NCI-H146 (cell line): ENCODE measurements at places on chromosomes 13 and 19.
A peak's percentile ranks its signal among the peaks of the same experiment; 100 is the strongest.

DNA sequence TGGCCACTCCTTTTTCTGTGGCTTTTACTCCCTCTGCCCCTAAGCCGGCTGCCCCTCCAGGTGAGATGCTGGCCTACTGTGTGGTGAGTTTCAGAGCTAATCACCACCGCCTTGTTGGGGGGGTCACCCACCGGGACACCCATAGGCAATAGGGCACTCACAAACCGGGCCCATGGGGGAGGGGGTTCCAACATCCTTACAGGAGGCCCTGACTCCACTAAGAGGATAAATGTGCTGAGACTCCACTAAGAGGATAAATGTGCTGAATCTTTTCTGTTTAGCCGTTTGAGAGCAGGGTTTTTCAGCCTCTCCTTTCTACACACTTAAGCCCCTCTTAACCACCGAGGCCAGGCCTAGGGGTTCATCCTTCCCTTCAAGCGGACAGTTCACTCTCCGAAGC, 73.7 kb downstream of the SLC15A1 start:
- no peak for DNase-seq

GRCh38 chr19:45711851-45712698, 18.6 kb downstream of the FBXO46 start:
- DNase-seq = no peak

DNA sequence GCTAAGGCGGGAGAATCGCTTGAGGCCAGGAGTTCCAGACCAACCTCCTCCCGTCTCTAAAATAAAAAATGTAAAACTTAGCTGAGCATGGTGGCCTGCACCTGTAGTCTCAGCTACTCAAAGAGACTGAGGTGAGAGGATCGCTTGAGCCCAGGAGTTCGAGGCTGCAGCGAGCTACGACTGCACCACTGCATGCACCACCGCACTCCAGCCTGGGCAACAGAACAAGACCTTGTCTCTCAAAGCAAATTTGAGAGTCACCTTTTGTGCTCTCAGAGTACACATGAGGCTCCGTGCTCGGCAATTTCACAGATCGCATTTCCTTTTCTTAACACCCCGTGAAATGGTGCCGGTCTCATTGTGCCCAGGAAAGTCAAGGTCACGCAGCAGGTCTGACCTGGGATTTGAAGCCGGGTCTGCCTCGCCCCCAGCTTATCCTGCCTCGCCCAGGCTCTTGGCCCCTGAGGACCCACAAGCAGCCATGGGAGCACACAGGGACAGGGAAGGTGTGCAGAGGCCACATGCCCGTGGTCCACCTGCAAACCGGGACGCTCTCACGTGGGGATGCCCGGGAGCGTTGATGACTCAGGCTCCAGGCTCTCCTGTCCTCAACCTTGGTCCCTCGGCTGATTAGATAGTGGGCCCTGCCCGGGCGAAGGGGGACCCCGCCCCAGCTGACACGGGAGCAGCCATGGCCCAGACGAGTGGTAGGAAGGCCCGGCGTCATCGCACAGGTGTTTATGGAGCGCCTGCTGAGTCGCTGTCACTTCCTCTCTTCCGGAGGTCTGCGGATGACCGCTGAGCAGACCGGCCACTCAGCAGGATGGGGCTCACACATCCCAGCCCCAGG, 1.1 kb upstream of the SMIM24 start:
- DNase-seq = no peak

GRCh38 chr13:44350775-44351504, 22.7 kb upstream of the SERP2 start:
- DNase-seq = peak; percentile 80

DNA sequence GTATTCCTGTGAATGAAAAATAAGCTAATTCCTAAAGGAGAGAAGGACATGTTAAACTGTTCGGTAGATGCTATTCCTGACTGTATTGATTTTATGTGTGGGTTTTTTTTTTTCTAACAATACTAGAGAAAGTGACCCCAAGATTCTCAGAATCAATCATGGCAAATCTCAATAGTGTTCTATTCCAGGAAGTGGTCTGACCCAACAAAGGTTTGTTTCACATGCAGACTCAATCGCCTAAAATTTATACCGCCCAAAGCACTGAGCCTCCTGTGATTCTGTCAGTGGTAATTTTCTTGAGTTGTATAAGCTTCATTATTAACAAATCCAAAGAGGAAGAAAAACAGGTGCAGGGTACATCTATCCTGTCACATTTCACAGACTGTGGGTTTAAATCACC, 293.7 kb downstream of the SUCLA2 start:
- no peak for DNase-seq

GRCh38 chr13:99658261-99658991, 157.2 kb downstream of the TM9SF2 start:
- peak; percentile 94 for DNase-seq

GRCh38 chr13:95605448-95606125, 38.9 kb downstream of the DZIP1 start:
- no peak for DNase-seq

GRCh38 chr19:45446944-45447343, 20.9 kb upstream of the FOSB start:
- no peak for DNase-seq

GRCh38 chr19:54141356-54141755, 3.8 kb downstream of the CNOT3 start:
- DNase-seq = no peak

- no peak for DNase-seq
Measured at GRCh38 chr19:42095814-42096230, 19.9 kb downstream of the ZNF574 start.

DNA sequence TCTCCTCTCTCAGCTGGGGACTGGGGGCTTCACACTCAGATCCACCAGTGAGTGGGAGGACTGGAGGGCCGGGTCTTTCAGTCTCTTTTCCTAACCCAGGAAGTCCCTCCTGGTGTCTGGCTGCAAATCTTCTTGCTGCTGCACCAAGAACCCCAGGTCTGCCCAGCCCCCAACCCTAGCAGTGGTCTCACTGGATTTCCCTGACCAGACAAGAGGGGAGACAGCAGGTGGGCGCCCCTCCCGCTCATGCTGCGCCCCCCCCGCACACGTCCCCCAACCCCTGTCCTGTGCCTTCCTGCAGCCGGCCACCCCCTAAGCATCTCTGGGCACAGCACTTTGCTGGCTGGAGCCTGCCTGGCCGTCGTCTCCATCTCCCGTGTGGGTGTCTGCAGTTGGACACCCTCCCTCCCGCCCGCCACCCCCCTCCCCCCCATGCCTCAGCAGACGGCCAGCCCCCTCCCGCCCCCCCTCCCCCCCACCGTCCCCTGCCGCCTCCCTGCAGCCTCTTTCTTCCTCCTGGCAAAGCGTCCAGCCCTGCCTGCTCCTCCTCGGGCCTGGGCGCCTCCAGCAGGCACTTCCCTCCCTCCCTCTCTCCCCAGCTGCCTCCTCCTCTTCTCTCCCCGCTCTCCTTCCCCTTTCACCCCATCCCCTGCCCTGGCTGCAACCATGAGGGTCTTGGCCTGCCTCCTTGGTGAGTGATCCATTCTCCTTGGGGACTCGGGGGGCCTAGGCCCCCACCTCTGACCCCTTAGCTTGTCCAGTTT, at the start of gene SSC5D:
SSC5D (plus strand) TSS at position 513 of the 764 bp plus-strand sequence; CDS start at position 667, 154 bp downstream.
- DNase-seq = no peak

DNA sequence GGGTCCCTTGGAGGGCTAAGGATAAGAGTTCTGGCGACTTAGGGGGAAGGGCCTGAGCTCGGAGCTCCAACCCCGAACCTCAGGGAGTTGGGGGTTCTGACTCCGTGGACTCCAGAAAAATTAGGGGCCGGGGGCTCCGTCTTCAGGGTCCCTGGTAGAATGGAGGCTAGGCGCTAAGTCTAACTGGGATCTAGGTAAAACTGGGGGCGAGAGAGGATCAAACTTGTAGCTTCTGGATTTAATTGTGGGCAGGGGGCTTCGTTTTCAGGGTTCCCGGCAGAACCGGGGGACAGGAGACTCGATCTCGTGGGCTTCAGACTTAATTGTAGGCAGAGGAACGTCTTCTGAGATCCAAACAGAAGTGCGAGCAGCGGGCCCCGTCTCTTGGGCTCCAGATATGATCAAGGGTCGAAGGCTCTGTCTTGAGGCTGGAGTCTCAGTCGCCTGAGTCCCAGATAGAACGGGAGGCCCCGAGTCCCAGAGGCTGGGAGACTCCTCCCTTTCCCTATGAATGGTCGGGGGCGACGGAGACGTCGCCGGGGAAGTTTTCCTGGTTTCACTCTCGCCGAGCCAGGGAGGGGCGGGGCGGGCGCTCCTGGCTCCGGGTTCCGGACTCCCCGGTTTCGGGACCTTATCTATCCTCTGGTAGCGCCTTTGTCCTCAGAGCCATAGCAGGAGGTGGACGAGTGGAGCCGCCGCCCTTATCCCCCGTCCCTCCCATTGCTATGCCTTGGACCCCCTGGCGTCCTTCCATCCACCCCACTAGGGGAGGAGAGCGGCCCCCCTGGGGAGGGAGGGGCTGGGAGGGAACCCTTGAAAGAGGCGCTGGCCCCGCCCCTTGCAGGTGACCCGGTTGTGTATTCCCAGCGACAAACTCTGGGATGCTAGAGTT, 1.3 kb downstream of the NECTIN2 start:
- DNase-seq = peak; percentile 78

GRCh38 chr13:42984026-42984425, 8.0 kb downstream of the EPSTI1 start:
- no peak for DNase-seq

- DNase-seq = no peak
Measured at GRCh38 chr13:101447852-101448251, 4.6 kb upstream of the ITGBL1 start.

DNA sequence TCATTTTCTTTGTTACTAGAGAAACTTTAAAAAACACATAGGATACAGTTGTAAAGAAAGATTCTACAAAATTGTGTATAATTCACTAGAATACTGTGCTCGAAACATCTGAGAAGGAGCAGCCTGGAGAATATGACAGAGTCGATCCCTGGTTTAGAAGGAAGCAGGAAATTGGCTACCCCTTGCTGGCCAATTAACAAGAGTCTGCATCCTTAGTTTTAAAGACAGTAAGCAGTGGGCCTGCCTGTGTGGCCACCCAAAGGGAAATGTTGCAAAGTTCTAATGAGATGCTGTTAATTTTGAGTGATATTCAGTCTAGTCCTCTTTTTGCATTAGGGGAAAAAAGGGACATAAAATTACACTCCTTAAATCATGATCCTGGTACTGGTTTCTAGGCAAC, 988.6 kb downstream of the PCDH17 start:
- DNase-seq = no peak

DNA sequence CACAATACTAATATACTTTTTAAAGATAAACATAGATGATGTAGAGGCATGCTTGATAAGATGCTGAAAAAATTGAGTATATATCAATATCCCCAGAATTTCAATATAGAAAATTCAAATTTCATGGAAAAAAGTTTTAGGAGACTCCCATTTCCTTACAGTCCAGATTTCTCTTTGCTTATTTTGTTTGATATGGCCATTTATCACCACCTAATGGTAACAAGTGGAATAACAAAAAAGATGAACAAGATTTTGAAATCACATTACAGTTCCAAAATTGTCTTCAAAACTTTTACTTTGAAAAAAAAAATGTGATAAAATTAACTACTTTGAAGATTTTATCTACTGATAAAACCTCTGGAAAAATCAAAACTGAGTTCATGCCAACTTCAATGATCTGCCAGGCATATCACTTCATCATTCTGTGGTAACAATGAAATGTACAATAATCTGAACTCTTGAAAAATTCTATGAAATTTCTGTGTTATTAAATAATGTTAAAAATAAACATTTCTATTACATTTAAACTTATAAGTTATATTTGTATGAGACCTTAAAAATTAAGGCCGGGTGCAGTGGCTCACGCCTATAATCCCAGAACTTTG, 17.5 kb downstream of the MIPEP start:
- DNase-seq = peak; percentile 5

GRCh38 chr13:101576455-101576854, 124.0 kb downstream of the ITGBL1 start:
- DNase-seq = no peak

DNA sequence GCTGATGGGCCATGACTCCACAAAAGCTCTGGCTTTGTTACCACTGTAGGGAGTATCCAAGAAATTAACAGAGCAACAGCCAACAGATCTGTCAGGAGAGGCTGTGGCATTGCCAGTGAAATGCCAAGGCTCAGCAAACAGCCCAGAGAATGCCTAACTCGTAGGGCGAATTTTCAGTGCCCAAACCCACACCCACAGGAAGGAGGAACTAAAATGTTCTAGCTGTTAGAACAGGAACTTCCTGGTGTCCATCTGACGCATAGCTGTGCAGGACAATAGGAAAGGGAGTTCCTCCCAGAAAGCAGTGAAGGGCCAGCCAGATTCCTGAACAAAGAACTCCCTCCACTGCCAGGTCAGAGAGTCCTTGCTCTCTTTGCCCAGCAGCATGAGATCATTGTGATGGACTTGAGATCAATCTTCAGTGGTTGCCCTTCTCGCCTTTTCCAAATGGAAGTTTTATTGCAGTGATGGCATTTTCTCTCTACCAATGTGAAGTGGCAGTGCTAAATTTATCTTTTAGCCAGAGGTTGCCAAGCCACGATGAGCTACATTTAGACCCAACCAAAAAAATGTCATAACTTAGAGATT, 224.2 kb upstream of the STARD13 start:
- no peak for DNase-seq

DNA sequence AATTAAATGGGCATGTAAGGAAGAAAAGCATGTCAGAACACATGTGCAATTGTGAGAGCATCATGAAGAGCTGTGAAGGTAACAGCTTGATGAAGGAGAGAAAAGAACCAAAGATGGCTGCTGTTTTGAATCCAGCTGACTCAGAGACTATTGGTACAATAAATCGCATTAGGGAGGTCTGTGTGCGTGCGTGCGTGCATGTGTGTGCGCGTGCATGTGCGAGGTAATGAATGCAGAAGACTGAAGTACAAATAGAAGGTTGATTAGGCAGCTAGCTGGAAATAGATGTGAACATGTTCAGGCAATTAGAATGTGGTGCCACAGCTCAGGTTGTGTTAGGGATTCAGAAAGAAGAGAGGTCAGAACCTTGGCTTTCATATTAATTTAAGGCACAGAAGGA, 440.5 kb downstream of the OXGR1 start:
- no peak for DNase-seq

DNA sequence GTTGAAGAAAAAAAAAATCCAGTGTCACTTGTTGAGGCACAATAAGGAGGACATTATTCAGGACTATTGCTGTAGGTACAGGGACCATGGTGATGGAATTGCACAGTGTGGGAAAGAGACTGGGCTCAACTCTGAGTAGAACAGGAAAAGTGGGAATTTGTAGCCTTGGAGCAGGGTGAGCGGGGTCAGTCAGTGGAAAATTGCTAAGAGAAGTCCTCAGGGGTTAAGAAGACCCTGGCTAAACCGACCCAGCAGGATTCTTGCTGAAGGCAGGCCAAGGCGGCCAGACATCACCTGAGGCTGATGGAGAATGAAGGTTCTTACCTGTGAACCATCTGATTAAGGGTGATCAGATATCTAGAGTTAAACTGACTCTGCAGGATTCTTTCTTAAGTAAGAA, 12.5 kb downstream of the LAIR2 start:
- DNase-seq = no peak

- DNase-seq = no peak
Measured at GRCh38 chr19:20067943-20068342, 9.9 kb upstream of the ZNF90 start.
